Camera-type eye (tissue), 1 donor: ENCODE measurements at places on chromosomes 11 and 22. TPM values are rescaled to one million over a fixed set of nuclear protein-coding genes. Genes with fewer than 3 reads are reported as not detected.

Gene OR52B2
- total RNA-seq = not detected

Gene GGTLC3
- not detected for total RNA-seq

Gene FOLR2
- 11.8 TPM for total RNA-seq

Gene MRGPRE
- total RNA-seq = 0.44 TPM

Gene FIBP
- 67.0 TPM for total RNA-seq

Gene TMPRSS5
- total RNA-seq = 5.1 TPM

Gene GP1BB
- 6.6 TPM for total RNA-seq

Gene SPDYC
- not detected for total RNA-seq

Gene SAMM50
- total RNA-seq = 47.9 TPM

Gene SCN4B
- total RNA-seq = 5.9 TPM

Gene ART1
- total RNA-seq = not detected

Gene DDTL
- total RNA-seq = not detected

Gene ALDH3B1
- total RNA-seq = 5.8 TPM

Gene APOBEC3G
- 6.5 TPM for total RNA-seq

Gene ZBTB16
- total RNA-seq = 26.2 TPM

Gene MMP7
- 9.1 TPM for total RNA-seq

Gene BTBD18
- not detected for total RNA-seq

Gene FXYD6
- total RNA-seq = 103 TPM

Gene MMP11
- total RNA-seq = 13.6 TPM

Gene TENM4
- 73.8 TPM for total RNA-seq

Gene PRODH
- 14.6 TPM for total RNA-seq

Gene RIMBP3C
- total RNA-seq = 1.2 TPM
